ENCODE measurements at places on chromosomes 4 and X.

DNA sequence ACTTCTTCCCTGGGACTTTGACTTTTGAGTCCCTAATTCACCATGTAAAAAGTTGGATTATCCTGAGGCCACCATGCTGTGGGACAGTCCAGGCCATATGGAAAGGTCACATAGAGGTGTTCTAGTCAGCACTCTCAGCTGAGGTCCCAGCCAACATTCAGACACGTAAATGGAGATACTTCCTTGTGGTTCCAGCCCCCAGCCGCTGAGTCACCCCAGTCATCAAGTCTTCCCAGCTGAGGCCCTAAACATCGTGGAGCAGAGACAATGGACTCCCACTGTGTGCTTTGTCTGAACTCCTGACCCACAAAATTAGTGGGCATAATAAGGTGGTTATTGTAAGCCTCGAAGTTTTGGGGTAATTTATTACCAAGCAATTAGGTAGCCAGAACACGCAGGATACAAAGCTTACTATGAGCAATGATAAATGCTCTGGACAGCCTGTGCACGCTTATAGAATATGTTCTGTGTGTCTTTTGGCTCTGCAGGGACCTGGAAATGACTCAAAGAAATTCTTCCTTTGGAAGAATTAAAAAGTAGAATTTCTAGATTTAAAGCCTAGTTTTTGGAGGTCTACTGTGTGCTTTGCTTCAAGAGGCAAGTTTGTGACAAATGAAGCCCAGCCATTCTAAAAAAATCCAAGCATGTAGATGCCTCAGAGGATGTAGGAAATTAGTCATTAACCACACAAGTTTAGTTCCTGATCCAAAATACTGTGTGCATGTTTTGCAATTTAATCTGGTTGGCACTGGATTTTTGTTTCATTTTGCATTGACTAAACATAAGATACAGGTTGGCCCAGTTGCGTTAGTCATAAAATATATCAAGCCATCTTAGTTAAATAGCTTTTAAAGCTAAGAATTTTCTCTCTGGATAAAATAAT is 33.2 kb upstream of the SLC9A7 start:
- DNase-seq, result no peak

DNA sequence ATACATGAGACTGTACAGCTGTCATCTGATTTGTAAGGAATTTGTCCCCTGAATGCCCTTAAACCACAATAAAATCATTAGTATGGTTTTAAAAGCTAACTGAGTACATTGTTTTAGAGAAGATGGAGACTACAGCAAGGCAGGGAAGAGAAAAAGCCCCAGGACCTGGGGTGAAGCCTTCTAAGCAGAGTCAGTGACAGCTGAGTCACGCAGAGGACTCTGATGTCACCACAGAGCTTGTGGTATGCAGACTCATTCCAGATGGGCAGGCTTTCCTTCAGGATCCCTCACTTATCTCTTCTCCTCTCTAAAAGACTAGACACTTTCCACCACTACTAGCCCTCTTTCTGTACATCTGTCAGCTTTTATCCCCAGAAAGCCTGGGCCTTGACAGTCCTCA is 97.1 kb upstream of the ATOH1 start:
- no peak for DNase-seq

- DNase-seq, result no peak
Observed at GRCh38 chrX:115268421-115268820, 21.1 kb upstream of the LUZP4 start.

DNA sequence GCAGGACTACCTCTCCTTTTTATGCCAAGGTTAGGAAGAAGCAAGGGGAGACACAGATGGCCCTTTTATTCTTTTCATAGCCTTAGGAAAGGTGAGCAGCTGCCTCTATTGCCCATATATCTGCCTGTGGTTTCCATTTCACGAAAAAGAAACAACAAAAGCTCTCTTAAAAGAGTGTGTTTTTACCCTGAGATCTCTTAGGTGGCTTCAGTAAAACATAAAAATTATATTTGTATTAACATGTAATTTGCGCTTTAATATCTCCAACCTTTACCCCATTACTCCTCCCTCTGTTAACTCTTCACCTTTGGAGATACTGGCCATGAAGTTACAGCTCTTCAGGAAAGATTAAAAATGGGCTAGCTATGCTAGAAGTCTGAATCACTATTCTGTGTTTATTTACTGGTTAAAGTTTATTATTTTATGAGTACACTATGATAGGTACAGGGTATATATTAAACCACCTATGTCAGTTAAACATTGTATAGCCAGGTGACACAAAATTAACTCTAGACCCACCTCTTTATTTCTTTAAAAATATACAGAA is 15.0 kb upstream of the SULT1B1 start:
- DNase-seq, result no peak

DNA sequence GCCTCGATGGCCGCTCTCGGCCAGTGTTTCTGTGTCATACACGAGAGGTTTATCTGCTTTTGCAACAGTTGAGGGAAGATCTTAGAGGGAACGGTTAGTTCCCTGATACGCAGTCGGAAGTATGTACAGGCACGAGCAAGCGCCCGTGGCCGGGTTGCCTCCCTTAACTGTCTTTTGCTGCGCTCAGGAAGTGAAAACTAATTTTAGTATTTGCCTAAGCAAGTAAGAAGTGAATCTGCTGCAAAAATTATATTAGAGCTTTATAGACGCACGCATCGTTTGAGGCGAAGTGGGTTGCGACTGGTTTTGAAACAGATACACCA is 695 bp downstream of the MTM1 start:
- DNase-seq, result peak; percentile 13

DNA sequence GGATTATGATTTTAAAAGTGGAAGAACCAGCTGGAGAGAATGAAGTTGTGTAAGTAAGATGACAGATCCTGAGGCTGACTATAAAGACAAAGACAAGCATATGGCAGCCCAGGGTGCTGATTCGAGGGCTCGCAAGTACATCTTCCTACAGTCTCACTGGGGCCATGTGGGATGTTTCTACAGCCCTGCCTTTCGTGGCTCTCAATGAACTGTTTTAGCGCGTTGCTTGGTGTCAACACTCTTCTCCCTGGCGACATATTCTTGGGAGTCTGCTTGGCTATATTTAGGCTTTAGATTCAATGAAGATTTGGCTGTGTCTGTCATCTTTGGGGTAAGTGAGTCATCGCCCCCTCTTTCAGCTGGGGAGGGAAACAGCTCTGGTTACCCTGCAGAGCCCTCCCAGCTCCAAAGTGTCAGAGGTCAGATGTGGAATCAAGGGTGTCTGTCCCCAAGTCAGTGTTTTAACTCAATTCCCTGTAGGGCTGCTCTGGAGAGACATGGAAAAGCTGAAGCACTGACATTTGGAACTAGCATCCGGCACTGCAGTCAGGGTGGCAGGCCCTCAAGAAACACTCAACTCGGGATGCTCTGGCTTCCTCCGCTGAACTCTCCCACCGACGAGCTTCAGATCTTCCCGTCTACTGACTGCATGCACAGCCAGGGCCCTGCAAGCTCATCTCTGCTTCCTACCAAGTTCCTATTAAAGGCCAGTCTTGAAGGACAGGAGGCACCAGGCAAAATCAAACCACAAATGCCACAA is 65.7 kb downstream of the GATB start:
- no peak for DNase-seq

Data from stimulated activated CD4-positive, alpha-beta T cell treated with anti-CD3 and anti-CD28 coated beads, TNF-alpha, amount 100 ng/mL, for 1 hour (primary cell).